Anterior cingulate cortex (tissue), 58 donors: ENCODE measurements at places on chromosomes 2 and 18.

DNA sequence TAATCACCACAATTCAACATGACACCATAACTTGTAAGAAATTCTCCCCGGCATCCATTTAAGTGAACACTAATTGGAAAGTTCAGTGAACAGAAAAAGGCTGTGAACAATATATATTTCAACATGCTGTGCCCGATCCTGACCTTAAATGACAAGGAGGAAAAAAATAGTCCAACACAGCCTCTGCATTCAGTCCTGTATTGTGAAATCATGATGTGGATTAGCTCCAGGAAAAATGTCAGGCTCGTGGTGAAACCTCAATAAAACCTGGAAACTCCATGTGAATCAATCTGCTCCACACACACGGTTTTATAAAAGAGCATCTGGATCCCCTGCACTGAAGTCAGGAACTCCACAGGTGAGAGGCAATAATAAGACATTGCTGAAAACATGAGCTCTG lies 145.4 kb upstream of the SPOPL start:
- DNase-seq: no peak

- DNase-seq: no peak
These were observed 305.9 kb upstream of the VWC2L start for GRCh38 chr2:214104967-214105366.

- no peak for DNase-seq
These were observed 212.9 kb downstream of the PTGR3 start for GRCh38 chr18:74996055-74996454.

- no peak for DNase-seq
These were observed 224.1 kb downstream of the LRP1B start for GRCh38 chr2:141906678-141907077.

DNA sequence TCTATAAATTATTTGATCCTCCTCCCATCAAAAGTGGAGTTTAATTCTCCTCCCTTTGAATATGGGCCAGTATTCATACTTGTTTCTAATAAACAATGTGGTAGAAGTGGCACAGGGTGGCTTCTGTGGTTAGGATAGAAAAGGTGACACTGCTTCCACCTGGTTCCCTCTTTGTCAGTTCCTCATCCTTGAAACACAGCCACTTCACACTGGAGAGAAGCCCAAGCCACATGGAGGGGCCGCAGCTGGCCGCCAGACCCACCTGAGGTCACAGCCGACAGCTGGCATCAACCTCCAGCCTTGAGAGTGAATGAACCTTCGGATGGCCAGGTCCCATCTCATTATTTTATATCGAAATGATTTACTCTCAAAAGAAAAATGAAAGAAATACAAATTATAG lies 27.5 kb upstream of the SLC66A3 start:
- DNase-seq: no peak

- DNase-seq: no peak
These were observed 60.1 kb downstream of the ITGB6 start for GRCh38 chr2:160139991-160140390.

GRCh38 chr2:196538646-196539045 lies 100.9 kb upstream of the CCDC150 start:
- DNase-seq: no peak
